NCI-H1694 treated with DMSO at 0.1 percent for 48 hours (cell line): ENCODE measurements at places on chromosomes 13 and 19.
A peak's percentile ranks its signal among the peaks of the same experiment; 100 is the strongest.

- DNase-seq, result no peak
These were observed 3.8 kb upstream of the ZNF414 start for GRCh38 chr19:8517551-8518442.

DNA sequence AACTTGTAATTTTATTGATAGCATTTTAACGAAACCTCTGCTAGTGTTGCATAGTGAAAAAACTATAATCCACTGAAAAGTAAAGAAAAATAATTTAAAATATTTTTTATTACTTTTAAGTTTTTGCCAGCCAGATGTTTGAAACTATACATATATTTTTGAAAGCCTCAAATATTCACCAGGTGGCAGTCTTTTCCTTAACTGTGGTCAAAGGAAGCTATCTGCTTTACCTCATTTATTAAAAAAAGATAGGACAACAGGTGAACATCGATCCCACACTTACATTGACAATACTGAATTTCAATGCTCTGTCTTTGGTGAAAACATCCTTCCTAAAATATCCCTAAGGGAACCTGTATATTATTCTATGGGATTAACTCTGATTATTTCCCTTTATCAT, 100.5 kb downstream of the TRPC4 start:
- no peak for DNase-seq

GRCh38 chr19:34274284-34274826, 20.0 kb downstream of the GARRE1 start:
- no peak for DNase-seq

DNA sequence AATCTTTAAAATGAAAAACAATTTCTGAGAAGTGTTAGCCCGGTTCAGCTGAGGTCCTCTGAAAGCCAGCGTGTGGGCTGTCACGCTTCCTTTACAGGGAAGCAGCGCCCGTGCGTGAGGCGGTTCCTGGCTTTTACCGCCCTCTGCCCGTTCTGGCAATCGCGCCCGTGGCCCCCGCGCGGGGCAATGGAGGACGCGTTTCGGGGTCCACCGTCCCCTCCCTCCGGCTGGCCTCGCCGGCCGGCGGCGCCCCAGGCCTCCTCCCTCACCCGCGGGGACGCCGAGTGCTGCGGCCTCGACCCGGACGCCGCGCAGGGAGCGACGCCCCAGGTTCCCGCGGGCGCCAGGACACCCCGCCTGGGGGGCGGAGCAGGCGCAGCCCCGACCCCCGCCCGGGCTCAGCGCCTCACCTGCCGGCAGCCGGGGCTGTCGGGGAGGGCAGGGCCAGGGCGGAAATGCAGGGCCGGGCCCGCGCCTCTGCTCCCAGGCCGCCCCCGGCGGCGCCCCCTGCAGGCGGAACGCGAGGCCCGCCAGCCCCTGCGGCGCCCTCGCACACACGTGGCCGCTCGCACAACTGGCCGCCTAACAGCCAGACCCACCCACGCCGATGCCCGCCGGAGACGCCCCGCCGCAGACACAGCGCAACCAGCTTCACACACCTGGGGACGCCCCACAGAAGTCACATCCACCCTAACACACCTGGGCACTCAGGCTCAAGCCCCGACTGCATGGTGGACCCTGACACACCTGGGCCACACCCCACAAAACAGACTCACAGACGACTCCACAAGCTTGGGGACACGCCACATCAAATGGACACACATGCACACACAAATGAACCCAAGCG, at the start of gene GGACT:
Gene GGACT (minus strand): TSS at position 459 of the 847 bp plus-strand sequence. CDS start 56,198 bp downstream, outside the sequence.
- peak; percentile 6 for DNase-seq

DNA sequence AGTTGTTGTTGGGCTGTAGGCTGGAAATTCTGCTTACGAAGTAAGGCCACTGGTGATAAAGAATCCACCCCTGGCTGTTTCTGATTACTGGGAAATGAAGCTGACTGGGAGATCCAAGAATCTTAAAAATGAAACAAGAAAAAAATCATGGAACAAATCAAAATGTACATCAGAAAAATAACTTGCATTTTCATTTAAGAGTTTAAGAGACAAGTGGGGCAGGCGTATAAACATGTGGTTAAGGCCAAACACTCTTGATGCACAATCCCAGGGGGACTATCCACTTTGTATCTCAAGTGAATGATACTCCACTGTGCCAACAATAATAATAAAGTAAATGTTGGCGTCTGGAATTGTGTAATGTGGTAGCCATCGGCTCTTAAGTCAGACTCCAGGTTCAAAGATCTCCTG, 24.6 kb downstream of the ZMYM5 start:
- no peak for DNase-seq

DNA sequence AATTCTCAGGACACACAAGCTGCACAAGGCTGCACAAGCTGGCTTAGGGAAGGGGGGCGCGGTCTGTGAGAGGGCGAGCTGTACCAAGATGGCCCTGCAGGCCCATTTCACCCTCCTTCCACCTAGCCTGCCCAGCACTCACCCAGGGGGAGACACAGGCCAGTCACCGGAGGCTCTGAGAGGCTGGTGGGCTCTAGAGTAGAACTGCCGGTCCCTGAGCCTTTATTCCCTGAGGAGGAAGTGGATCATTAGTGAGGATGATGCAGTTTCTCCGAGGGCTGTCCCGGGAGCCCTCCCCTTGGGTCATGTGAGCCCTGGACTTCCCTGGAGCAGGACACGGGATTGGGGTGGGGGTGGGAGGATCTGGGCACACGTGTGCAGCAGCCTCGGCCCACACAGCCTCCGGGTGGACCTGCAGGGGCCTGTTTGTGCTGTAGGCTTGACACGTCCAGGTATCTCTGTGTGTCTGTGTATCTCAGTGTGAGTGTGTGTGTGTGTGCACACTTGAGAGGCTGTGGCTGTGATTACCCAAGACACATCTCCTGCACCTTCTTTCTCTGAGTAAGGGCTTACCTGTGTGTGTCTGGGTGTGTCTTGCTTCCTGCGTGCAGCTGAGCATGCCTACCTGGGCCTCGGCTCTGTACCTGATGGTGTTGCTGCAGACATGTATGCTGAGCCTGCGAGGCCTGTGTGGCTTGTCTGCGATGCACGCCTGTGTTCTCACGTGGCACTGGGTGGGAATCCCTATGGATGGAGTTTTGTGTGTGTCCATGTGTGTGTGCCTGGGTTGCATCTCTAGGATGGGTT, at the start of gene ACP5:
Gene ACP5 (minus strand): TSS at position 195 of the 807 bp plus-strand sequence. CDS start 328 bp downstream, outside the sequence.
- no peak for DNase-seq

- DNase-seq, result no peak
These were observed 323.5 kb downstream of the FOXO1 start for GRCh38 chr13:40342901-40343300.

DNA sequence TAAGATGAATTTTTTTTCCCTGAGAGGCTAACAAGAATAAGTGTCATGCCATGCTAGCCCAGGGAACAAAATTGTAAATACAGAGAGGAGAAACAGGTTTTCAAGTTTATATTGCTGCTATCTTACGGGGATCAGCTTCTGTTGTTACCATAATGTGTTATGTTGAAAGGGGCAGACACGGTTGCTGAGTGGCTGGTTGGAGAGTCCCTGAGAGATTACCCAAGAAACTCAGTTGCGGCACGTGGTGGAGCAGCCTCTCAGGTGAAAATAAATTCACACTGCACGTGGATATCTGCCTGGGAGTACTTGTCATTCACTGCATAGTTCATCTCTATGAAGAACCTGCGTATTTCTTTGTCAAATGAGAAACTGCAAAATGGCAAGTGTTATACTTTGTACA, 293.6 kb downstream of the TDRD3 start:
- no peak for DNase-seq

GRCh38 chr19:14974488-14974887, 5.2 kb downstream of the SLC1A6 start:
- no peak for DNase-seq

GRCh38 chr13:30108913-30109237, 198.5 kb downstream of the KATNAL1 start:
- no peak for DNase-seq

DNA sequence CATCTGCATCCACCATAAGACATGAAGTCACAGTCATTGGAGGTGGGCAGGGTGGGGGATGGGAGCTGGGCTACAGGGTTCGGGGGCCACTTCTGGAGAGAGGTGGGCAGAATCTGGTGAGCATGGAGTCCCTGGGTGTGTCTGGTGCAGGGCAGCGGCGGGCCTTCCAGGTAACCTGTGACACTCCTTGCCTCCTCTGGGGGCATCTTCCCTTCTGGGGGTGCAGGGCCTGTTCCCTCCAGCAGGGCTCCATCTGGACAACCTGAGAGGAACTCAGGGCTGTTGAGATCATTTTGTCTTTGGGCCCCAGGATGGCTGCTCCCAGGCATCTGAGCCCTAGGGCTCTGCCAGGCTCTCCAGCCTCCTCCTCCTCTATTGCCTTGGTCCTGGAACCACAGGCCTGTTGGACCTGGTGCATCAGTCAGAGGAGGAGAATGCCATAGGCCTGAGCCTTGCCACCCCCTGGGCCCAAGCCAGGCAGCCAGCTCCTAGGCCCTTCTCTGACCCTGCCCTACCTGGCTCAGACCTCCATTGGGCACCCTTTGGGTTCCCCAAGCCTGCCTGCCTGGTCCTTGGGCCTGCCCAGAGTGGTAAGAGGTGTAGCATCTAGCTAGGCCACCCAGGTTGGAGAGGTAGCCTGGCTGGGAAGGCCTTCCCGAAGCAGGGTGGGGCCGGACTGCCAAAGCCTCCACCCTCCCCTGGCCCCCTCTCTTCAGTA, 13.4 kb downstream of the LYL1 start:
- no peak for DNase-seq

- no peak for DNase-seq
These were observed 147.7 kb upstream of the SOX1 start for GRCh38 chr13:111919286-111919685.

- no peak for DNase-seq
These were observed 681.3 kb upstream of the SLITRK1 start for GRCh38 chr13:84563611-84564010.

GRCh38 chr13:104937881-104938280, 1597.6 kb downstream of the EFNB2 start:
- no peak for DNase-seq

- DNase-seq, result no peak
These were observed at the start of gene CYP2B6 for GRCh38 chr19:40990972-40991381. CYP2B6 (plus strand) TSS chr19:40991282; CDS start chr19:40991306, 24 bp downstream.
